ENCODE measurements at places on chromosomes 2 and 18.

DNA sequence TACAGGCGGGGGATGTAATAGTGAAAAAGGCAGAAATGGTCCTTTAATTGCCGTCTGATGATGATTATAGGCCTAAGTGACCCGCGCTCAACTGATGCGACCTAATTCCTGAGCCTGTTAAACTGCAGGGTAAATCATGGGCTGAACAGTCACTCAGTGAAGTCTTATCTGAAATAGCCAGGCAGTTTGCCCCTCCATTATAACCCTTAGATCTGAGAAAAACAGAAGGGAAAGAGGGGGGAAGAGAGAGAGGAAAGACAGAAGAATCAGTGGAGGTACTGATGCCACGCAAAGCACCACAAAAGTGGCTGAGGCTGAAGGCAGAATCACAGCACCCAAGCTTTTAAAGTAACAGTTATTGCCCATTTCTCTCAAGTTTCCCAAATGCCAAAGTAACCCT is 73.1 kb upstream of the DNMT3A start:
- no peak for DNase-seq

DNA sequence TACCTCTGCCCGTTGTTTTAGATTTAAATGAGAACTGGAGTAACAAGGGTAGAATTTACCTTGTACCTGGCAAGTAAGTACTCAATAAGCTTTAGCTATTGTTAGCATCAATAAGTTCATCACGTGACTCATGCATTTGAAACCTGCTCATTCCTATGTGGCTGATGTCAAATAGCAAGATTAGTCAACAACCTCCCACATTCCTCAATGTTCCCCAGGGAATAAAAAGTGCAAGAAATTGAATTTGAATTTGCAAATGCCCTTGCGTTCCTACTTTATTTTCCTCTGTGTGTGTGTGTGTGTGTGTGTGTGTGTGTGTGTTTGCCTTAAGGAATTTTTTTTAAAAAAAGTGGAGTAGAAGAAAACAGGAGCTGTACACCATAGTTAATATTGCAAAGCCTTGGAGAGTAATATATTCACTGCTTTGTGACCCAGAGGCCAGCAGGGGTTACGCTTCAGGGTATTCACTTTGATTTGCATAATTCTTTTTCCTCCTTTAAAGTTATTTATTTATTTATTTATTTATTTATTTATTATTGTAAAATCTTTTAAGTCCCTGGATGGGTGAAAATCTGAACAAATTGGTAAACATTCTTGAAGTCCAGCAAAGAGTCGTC is 43.9 kb upstream of the DNAH7 start:
- no peak for DNase-seq

DNA sequence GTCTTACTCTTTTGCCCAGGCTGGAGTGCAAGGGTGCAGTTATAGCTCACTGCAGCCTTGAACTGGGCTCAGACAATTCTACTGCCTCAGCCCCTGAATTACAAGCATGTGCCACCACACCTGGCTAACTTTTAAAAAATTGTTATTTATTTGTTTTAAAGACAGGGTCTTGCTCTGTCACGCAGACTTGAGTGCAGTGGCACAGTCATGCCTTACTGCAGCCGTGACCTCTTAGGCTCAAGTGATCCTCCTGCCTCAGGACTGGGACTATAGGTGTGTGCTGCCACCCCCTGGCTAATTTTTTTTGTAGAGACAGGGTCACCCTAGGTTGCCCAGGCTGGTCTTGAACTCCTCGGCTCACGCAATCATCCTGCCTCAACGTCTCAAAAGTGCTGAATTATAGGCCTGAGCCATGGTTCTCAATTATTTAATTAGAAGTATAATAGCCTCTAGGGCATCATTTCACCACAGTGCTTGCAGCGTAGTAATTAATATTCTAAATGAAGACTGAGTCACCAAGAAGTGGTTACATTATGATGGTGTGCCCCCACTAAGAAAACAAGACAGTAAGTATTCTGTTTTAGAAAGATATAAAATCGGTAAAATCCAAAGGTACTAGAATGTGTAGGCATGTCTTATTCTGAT is 69.6 kb downstream of the EML4 start:
- DNase-seq: peak; percentile 11

- no peak for DNase-seq
Measured at GRCh38 chr2:104388296-104388695, 465.6 kb upstream of the POU3F3 start.

- DNase-seq: no peak
Measured at GRCh38 chr2:233211548-233211895, 40.0 kb upstream of the ATG16L1 start.

DNA sequence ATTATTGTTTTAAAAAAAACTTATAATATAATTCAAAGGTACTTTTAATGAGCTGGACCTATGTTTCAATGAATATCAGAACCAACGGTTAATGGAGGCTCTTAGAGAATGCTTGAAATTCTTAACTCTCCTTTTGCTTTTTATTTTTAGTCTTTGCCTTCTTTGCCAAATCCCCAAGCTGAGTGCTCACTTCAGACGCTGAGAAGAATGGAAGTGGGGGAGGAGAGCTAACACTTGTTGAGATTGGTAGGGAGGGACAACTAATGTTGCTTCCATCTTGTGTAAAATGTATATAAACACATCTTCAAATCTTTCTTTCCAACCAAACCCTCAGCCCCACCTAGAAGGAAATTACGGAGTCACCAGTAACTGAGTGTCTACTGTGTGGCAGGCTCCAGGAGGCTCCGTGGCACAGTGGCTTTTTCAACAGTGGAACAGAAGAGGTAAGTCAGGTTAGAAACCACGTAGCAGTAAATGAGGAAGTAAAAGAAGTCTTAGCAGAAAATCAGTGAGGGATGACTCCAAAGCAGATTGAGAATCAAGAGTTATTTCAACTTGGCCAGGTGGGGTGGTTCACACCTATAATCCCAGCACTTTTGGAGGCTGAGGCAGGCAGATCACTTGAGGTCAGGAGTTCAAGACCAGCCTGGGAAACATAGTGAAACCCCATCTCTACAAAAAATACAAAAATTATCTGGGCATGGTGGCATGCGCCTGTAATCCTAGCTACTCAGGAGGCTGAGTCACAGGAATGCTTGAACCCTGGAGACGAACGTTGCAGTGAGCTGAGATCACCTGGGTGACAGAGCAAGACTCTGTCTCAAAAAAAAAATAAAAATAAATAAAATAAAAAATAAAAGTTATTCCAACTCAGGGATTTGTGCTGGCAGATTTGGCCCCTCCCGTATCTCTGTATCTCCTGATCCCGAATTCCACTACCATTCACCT is 45.0 kb upstream of the CREB1 start:
- DNase-seq: no peak

DNA sequence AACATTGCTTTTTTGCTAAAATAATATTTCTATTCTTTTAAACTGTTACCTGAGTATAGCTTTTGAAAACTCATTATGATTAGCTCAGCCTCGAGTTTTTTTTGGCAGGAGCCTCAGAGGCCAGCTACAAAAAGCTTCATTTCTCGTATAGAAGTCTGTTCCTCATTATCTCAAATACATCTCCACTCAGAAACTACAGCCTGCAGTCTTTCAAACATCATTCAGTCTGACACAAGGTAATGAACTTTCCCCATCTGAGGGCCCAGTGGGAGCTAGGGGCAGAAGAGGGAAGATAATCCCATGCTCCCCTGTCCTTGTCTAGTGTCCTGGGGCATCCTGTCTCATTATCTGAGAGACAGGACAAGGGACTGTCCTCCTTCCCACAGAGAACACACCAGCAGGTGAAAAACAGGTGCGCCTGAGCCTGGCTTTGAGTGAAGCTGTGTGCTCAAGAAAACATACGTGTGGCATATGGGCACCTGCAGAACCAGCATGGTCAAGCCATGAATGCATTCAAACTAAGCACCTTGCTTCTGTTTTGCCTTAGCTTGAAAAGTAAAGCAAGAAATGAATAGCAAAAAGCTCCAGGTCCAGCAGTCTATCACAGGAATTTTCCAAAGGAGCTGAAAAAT is 247.5 kb downstream of the MREG start:
- DNase-seq: no peak

GRCh38 chr2:1846046-1847015 is 102.0 kb upstream of the PXDN start:
- DNase-seq: no peak

- DNase-seq: no peak
Measured at GRCh38 chr2:199085261-199085660, 372.5 kb downstream of the SATB2 start.

DNA sequence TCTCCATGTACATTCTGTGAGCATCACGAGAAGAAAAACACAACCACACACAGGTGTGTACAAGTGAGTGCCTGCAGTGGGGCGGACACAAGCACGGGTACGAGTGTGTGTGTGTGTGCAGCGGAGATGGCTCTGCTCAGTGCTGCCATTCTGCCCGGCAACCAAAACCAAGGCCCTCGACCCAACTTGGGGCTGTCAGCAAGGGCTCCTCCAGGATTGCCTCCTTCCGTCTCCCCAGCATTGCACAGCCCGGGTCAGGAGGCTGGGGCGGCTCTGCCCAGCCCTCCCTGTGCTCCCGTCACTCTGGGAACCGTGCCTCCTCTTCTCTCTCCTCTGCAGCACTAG is 66.5 kb downstream of the PXDN start:
- no peak for DNase-seq

- no peak for DNase-seq
Measured at GRCh38 chr2:48319863-48320262, 210.1 kb upstream of the STON1 start.

GRCh38 chr2:207119048-207119447 is 46.7 kb downstream of the KLF7 start:
- DNase-seq: no peak

GRCh38 chr2:160736148-160737028 is 242.8 kb upstream of the RBMS1 start:
- no peak for DNase-seq

DNA sequence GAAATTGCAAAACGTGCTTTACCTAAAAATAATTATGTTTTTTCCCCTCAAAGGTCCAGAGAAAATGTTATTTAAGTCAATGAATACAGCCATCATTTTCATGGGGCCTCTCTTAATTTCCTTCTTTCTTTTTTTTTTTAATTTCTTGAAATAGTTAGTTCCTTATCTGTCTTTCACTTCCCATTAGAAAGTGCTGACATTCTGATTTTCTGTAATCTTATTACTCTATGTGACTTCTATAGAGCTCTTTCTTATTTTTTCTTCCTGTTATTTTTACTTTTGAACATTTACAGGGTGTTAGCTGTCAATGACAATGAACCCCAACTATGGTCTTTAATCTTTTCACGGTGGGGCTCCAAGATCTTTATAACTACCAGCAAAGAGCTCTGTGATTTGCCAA is 30.0 kb downstream of the CTLA4 start:
- no peak for DNase-seq

GRCh38 chr2:48145845-48146452 is 239.7 kb upstream of the FBXO11 start:
- DNase-seq: no peak

GRCh38 chr2:71947809-71948208 is 199.9 kb downstream of the CYP26B1 start:
- no peak for DNase-seq

- DNase-seq: no peak
Measured at GRCh38 chr2:201378496-201379397, 21.6 kb upstream of the FLACC1 start.

GRCh38 chr2:55111230-55111569 is 60.9 kb upstream of the RTN4 start:
- DNase-seq: no peak

DNA sequence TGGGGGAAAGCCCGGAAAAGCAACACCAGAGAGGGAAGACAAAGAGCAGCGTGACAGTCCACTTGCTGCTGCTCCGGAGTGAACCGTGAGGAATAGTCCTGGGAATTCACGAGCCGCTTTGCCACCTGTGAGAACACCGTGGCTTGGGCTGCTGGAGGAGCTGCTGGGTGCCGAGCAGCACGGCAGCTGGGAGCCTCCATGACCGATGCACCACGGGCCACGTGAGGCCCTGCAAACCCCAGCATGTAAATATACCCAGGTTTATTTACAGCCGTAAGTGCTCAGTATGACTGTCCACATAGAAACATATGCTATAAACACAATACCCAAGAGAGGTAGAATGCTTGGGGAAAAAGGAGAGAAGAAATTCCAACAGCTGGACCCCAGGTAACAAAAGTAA is 65.1 kb downstream of the SMIM21 start:
- no peak for DNase-seq

- no peak for DNase-seq
Measured at GRCh38 chr18:13235981-13236380, 17.4 kb downstream of the LDLRAD4 start.

GRCh38 chr2:71008342-71008741 is 13.7 kb upstream of the TEX261 start:
- DNase-seq: no peak

DNA sequence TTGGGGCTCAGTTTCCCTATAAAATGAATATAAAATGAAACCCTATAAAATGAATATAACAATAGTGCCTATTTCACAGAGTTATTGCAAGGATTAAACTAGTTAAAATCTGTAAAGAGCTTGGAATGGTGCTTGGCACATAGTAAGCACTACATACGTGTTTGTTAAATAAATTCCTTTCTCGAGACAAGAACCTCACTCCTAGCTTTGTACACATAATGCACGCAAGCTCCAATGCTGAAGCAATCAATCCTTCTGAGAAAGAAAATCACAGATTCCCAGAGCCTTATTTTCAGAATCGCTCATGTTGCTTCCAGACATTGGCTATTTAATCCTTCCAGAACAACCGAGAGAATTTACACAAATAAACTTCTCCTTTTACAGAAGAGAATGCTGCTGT is 440.9 kb downstream of the IRS1 start:
- DNase-seq: no peak

GRCh38 chr18:62498616-62499262 is 24.1 kb upstream of the ZCCHC2 start:
- no peak for DNase-seq

DNA sequence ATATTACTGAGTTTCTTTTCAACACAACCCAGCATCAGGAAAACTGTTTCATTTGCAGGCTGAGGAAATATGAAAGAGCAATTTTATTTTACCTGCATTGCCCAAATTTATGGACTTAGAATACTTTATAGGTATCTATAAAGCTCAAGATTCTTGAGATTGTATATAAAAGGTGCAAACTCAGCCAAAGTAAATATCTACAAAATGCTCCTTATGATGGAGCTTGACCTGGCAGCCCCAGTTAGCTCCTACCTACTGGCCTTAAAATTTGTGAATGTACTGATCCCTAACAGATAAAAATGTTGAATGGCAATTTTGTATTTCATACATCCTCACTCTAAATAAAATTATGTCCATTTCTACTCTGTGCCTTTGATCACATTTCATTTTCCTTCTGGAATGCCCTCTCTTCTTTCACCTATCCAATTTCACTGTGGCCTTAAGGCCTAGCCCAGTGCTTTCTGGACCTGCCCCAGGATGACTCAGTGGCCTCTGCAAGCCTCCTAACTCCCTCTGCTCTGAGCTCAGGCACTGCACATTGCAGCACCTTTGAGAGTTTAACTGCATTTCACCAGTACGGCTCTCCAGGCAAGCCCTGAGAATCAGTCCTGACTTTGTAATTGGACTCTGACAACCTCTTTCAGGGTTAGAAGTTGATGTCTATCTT is 125.9 kb downstream of the ANTXR1 start:
- DNase-seq: no peak

- no peak for DNase-seq
Measured at GRCh38 chr2:37343537-37344434, 644 bp upstream of the QPCT start.

GRCh38 chr2:166651991-166652390 is 157.9 kb upstream of the SCN7A start:
- DNase-seq: no peak

Measured in stimulated activated CD4-positive, alpha-beta T cell treated with anti-CD3 and anti-CD28 coated beads, Interleukin-1b, Interleukin-23, amount 100 ng/mL, for 1 hour (primary cell).